ENCODE measurements at places on chromosomes 16 and 17.
A peak's percentile ranks its signal among the peaks of the same experiment; 100 is the strongest.

DNA sequence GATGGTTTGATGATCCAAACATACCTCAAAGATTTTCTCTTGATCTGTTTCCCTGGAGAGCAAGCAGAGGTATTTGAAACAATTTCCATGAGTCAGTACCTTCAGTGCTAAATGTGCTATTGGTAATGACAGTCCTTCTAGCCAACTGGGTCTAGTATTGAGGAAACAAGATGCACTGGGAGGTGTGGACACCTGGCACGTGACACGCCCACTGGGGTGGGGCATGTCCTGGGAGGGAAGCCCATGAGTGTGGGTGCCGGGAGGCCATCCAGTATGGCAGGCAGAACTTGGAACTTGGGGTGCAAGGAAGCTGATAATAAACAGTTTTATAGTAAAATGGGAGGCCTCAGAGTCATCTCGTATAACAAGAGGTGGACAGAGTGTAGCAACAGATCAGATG lies 17.9 kb upstream of the AKAP1 start:
- no peak for DNase-seq

- peak; percentile 89 for DNase-seq
These were observed 1.4 kb upstream of the HES7 start for GRCh38 chr17:8125154-8125946.

DNA sequence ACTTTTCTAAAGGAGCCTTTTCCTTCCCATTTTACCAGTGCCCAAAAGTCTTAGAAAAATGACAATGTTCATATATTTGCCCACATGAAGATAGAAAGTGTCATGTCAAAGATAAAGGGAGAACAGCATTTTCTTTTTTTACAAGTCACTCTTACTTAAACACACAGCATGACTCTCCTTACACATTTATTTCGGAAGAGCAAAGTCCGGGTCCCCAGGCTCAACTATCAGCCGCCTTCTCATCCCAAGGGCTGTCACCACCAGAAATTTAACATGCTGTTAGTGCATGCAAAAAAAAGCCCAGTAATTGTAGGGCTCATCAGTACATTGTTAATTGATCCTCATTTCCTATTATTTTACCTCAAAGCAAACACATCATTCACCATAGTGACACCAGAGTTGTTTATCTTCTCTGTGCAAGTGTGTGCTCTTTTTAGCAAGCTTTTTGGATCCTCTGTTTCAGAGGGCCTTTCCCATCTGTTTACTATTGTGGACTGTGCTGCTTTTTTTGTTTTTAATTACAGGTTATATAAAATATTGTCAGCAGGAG lies 560.3 kb downstream of the WWOX start:
- no peak for DNase-seq

- peak; percentile 9 for DNase-seq
These were observed 36.6 kb downstream of the ZNF750 start for GRCh38 chr17:82803185-82803584.

DNA sequence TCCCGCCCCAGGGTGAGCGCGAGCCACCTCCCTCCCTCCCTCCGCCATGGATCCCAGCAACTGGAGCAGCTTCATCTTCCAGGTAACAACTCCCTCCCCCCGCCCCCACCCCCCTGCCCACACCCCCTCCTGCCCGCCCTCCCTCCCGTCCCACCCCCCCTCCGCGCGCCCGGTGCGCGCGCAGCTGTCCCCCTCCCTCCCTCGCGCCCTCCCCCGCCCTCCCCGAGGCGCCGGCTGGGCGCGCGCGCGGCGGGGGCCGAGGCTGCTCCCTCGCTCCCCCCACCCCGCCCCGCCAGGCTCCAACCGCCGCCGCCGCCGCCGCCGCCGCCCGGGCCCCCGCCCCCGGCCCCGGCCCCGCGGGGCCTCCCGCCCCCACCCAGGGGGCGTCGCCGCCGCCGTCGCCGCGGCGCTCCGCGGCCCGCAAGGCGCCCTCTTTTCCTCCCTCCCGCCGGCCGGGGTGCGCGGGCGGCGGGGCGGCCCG lies at the start of gene MAZ:
MAZ (plus strand) TSS at position 431 of the 481 bp plus-strand sequence. CDS start 173 bp downstream, outside the sequence.
- no peak for DNase-seq

GRCh38 chr17:12107905-12108304 lies 87.2 kb downstream of the MAP2K4 start:
- no peak for DNase-seq

- DNase-seq = no peak
These were observed 34.3 kb downstream of the LITAF start for GRCh38 chr16:11552440-11552839.

DNA sequence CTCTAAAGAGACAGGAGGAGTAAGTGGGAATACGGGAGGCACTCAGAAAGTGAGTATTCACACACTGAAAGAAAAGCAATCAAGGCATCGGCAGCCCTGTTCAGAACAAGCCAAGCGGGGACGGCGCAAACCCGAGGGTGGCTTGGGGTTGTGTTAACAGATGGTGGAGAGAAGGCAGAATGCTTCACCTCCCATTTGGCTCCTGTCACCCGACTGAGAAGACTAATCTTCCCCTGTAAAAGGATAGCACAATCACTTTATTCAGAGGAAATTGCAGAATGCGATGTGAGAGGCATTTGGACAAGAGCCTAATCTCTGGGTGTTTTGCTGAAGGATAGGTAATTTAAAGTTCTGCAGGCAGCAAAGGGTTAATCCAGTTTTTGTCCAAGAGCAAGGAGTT lies 119.3 kb upstream of the WSCD1 start:
- no peak for DNase-seq

- no peak for DNase-seq
These were observed 129.8 kb downstream of the TANC2 start for GRCh38 chr17:63095879-63096278.

DNA sequence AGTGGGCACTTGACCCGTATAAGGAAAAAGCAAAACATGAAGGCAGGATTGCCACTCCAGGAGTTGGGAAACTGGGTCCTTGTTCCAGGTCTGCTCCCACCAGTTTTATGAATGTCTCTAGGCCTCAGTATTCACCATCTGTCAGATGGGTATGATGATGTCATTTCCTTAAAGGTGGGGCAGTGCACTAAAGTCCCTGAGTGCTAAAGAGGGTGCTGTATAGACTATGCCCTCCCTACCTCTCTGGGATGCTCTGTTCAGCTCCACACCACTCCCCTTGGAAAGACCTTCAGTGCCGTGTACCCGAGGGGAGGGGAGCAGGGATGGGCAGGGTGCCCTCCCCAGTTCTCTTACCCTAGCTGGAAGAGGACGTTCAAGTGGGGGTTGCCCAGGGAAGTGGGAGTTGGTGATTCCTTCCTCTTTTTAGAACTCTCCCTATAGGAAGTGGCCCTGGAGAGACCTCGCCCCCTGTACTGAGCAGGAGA lies 2.2 kb downstream of the LASP1 start:
- DNase-seq = peak; percentile 49

GRCh38 chr17:48179071-48179945 lies 71.7 kb downstream of the SNX11 start:
- DNase-seq = no peak

DNA sequence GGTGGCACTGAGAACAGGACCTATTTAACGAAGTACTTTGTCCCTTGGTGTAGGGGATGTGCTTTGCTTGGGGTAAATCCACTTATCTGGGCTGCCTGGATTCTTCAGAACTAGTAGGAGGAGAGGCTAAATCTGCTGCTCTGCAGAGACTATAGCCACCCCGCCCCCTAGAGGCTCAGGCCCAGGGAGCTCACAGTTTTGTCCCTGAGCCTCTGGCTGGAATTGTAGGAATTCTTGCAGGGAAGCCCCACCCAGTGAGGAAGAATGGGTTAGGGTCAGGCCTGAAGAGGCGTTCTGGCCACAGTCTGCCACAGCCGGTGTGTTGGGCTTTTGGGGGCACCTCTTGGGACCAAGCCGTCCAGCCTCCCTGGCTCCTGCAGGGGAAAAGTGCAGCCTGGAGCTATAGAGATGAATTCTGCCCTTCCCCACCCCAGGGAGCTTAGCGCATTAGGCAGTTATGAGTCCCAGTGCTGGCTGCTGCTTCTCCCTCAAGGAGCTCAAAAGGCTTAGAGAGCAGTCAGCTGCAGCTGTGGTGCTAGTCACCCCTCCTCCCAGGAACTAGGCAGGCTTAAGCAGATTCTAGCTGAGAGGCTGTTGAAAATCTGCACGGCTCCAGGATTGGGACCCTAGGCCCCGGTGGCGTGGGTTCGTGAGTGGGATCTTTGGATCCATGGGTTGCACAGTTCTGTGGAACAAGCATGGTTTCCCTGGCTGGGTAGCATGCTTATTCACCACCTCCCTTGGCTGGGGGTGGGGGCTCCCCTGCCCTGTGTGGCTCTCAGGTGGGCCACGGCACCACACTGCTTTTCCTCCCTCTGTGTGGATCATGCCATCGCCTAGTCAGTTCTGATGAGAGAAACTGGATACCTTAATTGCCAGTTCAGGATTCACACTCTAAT lies 237.4 kb upstream of the TOM1L1 start:
- DNase-seq = peak; percentile 23

DNA sequence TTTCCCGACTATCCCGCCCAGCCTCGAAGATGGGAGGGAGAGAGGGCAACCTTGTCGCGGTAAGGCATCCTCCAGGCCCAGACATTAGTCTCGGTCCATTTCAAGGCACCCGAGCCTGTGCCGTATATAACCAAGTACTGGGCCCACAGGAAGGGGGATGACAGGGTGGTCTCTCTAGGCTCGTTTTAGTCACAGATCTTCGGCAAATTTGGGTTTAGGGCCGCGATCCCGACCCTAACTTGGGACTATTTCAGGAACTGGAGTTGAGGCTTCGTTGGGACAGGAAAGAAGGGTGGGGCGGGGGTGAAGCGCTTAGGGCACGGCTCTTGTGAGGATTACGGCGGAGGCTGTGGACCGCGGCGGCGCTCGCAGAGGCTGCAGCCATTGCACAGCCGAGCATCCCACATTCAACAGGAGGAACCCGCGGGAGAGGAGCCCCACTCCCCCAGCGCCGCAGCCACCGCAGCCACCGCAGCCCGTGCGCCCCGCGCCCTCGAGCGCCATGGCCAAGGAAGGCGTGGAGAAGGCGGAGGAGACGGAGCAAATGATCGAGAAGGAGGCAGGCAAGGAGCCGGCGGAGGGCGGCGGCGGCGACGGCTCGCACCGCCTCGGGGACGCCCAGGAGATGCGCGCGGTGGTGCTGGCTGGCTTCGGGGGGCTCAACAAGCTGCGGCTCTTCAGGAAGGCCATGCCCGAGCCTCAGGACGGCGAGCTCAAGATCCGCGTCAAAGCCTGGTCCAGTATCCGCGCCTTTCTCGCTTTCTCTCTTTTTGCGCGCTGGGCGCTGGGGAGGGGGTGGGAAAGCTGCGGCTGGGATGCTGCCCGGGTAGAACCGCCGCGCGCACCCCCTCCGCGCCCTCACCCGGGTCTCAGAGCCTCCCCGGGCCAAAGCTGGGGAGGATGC lies at the start of gene VAT1L:
VAT1L (plus strand) TSS at position 384 of the 904 bp plus-strand sequence; CDS start at position 503, 119 bp downstream.
- peak; percentile 64 for DNase-seq

DNA sequence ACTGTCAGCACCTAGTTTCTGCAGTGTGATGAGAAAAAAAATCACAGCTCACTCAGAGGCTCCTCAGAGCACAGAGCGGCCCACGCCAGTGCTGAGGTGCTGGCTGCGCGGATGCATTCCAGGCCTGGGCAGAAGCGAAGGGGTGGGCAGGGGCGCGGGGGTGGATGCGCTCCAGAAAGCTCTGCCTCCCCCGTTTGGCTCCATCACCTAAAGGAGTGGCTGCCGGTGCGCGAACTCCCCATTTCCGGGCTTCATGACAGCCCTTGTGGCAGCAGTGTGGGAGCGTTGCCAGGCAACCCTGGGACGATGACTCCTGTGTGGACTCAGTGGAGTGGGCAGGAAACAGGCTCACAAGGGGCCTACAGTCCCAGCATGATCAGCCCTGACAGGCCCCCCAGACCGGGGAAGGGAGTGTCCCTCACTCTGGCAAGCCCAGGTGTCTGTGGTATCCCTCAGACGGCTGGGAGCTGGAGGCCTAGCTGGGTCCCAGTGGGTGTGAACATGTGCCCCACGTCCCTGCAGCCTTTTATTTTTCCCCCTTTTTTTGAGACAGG lies 32.8 kb upstream of the NUDT16L1 start:
- no peak for DNase-seq

DNA sequence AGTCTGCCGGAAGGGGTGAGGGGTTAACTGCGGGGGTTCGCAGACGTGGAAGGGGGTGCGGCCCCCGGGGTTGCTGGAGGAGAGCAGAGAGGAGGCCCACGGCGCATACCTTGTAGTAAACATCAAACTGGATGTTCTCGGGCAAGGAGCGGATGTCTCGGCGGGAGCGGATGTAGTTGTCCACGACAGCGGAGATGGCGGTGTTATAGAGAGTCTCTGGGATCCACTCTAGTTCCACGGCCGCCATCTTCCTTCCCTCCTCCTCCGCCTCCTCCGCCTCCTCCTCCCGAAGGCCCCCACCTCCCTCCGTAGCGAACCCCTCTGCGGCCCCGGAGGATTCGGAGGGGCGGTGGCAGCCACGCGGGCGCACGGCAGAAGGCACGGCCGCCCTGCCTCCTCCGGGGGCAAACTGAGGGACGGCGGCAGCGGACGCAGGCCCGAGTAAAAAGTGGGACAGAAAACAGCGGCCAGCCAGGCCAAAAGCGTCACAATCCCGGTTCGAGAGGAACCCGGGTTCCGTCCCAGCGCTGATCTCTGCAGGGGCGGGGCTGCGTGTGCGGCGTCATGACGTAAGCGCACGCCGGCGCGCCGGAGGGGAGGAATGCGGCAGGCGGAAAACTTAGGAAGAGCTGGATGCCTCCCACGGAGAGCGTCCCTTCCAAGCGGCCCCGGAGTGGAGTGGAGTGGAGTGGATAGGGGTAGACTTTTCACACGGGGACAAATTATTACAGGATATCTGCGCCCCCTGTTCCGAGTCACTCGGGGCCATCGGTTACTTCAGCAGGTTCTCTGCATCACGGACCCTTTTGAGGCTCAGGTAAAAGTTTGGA lies at the start of gene APPBP2:
APPBP2 (minus strand) TSS at position 558 of the 830 bp plus-strand sequence; CDS start at position 247, 311 bp downstream.
- peak; percentile 89 for DNase-seq

- DNase-seq = no peak
These were observed 9.9 kb downstream of the CMTM2 start for GRCh38 chr16:66588981-66589713.

DNA sequence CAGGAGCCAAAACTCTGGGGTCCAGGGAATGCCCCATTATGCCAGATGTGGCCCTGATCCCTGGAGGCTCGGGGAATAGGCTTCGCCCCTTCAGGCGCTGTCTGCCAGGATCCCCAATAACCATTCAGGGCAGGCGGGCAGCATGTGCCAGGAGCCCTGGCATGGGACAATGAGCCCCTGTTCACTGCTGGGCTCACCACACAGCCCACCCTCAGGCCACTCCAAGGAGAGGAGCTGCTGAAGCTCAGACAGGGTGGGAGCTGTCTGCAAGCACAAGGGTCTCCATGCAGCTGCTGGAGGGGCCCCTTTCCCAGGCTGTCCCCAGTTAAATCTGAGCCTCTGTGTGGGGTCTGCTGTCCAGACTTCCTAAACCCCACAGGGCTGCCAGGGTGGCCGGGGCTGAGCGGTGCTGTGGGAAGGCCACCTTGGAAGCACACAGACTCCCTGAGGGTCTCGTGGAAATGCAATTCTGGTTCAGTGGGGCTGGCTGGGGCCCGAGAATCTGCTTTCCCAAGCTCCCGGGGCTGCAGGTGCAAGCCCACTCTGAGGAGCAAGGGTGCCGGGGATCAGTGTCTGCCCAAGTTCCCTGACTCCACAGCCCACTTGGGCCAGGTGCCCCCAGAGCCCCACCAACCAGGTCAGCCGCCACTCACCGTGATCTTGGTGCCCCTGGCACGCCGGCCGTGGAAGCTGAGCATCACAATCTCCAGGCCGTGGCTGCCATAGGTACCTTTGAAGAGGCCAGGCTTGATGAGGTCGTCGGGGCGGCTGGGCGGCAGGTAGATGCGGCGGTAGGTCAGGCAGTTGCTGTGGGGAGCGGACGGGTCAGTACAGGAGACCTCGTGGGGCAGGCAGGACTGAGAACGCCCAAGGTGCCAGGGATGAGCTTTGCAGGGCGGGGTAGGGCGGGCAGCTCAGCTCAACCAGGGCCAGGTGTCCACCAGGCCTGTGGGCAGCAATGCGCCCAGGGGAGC lies 17.7 kb upstream of the C16orf95 start:
- DNase-seq = peak; percentile 8

GRCh38 chr17:68592682-68593641 lies 8.2 kb downstream of the FAM20A start:
- DNase-seq = no peak

Measured in pancreas (tissue), 10 donors.